H1 (cell line): ENCODE measurements at places on chromosomes 4 and X.

GRCh38 chrX:11864171-11864570, 106.1 kb downstream of the MSL3 start:
- DNase-seq: no peak

- DNase-seq: no peak
Observed at GRCh38 chr4:149409146-149409545, 406.5 kb downstream of the IQCM start.

GRCh38 chr4:38673130-38673978, 9.4 kb downstream of the KLF3 start:
- DNase-seq: no peak

GRCh38 chrX:10157543-10157942, 768 bp downstream of the CLCN4 start:
- no peak for DNase-seq

GRCh38 chrX:109920325-109920724, 82.6 kb upstream of the TMEM164 start:
- no peak for DNase-seq

GRCh38 chr4:72119946-72120345, 88.1 kb downstream of the NPFFR2 start:
- no peak for DNase-seq

DNA sequence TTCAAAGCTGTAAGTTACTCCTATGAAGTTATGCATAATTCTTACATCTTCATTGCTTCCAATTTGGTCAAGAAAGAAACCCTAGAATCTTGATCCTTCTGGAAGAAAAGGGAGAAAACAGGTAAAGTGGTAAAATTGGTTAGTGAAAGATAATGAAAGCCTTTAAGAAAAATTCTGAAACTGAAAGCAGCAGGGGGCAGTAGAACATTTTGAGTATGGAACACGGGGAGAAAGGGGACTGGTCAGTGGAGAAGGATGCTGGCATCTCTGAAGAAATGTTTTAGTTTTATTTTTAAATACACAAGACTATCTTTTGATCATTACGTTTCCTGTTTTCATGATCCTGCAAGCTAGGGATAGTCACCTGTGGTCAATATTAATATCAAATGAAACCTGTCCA, 54.3 kb downstream of the SLIT2 start:
- no peak for DNase-seq

GRCh38 chr4:128831531-128832242, 22.2 kb downstream of the JADE1 start:
- no peak for DNase-seq
